ENCODE measurements at places on chromosomes 1 and 21.

GRCh38 chr21:34861258-34861657, 187.8 kb downstream of the RUNX1 start:
- no peak for DNase-seq

DNA sequence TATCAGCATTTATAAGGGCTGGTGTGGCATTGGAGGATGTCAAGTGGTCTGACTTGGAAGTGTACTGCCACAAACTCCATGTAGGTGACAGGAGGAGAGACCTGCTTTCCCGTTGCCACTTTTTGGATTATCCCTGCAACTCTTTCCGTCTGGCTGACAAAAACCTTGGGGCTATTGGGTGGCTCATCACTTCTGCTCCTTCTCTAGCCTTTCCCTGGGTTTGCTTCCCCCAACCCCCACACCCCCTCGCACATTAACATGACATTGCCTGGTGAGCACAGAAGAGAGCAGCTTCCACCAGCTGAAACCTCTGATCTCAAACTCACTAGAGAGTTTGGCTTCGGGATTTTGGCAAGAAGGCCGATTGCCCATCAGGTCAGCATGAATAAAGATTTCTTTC, 39.2 kb downstream of the PROX1 start:
- DNase-seq, result no peak

- no peak for DNase-seq
Measured at GRCh38 chr1:162928141-162928540, 67.2 kb upstream of the CCDC190 start.

DNA sequence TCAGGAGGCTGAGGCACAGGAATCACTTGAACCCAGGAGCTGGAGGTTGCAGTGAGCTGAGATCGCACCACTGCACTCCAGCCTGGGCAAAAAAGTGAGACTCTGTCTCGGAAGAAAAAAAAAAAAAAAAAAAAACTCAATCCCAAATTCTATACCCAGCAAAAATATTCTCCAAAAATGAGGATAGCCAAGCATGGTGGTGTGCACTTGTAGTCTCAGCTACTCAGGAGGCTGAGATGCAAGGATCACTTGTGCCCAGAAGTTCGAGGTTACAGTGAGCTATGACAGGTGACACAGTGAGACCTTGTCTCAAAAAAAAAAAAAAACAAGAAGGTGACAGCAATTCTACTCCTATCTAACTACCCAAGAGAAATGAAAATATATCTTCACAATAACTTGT, 6.4 kb downstream of the TMEM50B start:
- no peak for DNase-seq

- DNase-seq, result no peak
Measured at GRCh38 chr21:38282921-38283320, 26.1 kb downstream of the KCNJ15 start.

DNA sequence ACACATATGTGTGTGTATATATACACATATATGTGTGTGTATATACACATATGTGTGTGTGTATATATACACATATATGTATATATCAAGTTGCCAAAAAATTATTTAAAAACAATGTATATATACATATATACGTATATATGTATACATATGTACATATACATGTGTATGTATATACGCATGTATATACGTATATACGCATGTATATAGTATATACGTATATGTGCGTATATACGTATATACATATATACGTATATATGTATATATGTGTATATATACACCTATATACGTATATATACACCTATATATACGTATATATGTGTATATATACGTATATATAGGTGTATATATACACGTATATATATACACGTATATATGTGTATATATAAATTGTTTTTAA, 57.0 kb upstream of the ZNF644 start:
- no peak for DNase-seq

GRCh38 chr1:185864889-185865517, 130.8 kb downstream of the HMCN1 start:
- no peak for DNase-seq

DNA sequence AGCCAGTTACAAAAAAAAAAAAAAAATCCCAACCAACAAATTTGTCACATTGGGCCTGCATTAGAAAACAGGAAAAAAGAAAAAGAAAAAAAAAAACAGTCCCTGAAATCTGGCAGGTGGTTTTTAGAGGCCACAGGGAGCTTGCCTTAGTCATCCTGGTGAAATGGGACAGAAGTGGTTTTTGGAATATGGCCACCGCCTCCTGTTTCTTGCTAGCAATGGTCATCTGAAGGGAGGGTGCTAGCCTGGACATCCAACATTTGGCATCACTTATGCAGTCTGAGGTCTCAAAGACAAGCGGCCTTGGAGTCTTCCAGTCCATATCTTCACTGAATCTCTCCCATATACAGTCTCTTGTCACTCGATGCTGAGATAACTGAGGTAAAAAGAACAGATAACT, 20.1 kb upstream of the NKAIN1 start:
- no peak for DNase-seq

DNA sequence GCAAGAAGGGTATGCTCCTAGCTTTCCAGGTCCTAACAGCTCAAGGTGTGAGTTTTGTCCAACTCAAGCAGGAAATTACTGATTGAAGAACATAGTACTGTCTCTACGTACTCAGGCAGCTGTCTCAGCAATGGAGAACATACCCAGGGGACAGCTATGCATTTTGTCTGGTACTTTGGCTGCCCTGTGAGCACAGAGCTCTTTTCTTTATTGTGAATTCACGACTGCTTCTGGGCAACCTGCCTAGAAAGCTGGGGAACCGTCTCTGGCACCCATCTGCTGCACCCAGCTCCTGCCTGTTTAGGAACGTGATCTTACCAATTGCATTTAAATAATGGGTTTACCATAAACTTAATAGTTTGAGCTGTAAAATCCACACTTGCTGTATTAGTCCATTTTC, 258.1 kb downstream of the HHAT start:
- no peak for DNase-seq

GRCh38 chr1:232624546-232625281, 5.2 kb downstream of the SIPA1L2 start:
- no peak for DNase-seq

- DNase-seq, result no peak
Measured at GRCh38 chr1:62022382-62022983, 172.2 kb upstream of the L1TD1 start.

- peak; percentile 46 for DNase-seq
Measured at GRCh38 chr1:53572065-53572814, 113.0 kb downstream of the DMRTB1 start.

DNA sequence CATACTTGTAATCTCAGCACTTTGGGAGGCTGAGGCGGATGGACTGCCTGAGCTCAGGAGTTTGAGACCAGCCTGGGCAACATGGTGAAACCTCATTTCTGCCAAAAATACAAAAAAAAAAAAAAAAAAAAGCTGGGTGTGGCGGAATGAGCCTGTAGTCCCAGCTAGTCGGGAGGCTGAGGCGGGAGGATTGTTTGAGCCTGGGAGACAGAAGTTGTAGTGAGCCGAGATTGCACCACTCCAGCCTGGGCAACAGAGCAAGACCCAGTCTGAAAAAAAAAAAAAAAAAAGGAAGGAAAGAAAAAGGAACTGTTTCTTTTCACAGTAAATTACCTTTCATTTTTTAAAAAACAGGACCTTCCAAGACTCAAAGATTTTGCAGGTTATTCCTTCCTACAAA, 29.5 kb downstream of the LIN9 start:
- no peak for DNase-seq

- DNase-seq, result no peak
Measured at GRCh38 chr1:54926970-54927369, 40.0 kb upstream of the DHCR24 start.

GRCh38 chr1:160548960-160549664, 26.1 kb upstream of the SLAMF6 start:
- no peak for DNase-seq

- DNase-seq, result no peak
Measured at GRCh38 chr1:159913451-159914192, 11.7 kb downstream of the TAGLN2 start.

DNA sequence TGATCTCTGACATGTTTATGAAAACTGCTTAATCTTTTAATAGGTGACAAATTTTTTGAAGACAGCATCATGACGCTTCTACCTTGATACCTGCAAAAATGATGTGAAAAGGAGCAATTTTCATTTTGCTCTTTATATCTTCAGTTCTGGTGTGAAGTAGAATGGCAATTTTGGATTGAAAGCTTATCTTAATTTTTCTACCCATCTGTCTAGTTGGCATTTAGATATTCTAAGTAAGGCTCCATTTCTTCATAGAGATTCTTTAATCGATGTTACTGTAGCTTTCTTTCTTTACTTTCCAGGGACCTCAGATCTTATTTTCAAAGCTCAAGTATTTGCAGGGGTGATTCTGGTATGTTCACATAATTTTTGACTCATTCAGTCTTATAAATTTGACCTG, 32.3 kb upstream of the GPR52 start:
- no peak for DNase-seq

DNA sequence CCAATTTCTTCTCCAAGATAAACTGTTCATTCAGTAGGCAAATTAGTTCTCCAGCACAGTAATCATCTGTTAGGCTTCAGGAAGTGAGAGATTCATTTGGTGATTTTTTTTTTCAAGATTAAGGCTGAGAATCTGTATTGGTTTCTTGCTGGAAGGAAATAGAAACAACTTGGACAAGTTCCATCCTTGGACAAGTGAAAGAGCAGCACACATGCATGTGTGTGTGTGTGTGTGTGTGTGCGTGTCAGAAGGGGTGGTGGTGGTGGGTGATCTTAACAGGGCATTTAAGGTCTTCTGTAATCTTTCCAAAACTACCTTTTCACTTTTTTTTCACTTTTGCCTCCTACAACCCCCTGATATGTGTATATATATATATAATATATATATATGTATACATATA, 15.9 kb upstream of the SUCO start:
- no peak for DNase-seq

- no peak for DNase-seq
Measured at GRCh38 chr1:22886211-22886610, 86.5 kb downstream of the LACTBL1 start.

DNA sequence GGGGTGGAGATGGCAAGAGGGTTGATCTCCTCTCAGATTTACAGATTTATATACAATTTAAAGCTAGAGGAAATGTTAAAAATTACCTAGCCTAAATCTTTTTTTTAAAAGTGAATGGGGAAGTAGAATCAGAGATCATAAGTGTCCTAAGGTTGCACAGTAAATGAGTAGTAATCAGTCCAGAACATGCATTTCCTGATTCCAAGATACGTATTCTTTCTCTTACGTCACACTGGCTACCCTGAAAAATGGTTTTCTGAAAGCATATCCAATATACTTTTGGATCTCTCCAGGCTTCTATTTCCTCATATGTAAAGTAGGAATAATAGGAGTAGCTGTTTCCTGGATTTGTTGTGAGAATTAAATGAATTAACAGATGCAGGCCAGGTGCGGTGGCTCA, 11.7 kb downstream of the GADD45A start:
- no peak for DNase-seq

GRCh38 chr1:55584526-55585401, 369.6 kb upstream of the USP24 start:
- DNase-seq, result no peak

DNA sequence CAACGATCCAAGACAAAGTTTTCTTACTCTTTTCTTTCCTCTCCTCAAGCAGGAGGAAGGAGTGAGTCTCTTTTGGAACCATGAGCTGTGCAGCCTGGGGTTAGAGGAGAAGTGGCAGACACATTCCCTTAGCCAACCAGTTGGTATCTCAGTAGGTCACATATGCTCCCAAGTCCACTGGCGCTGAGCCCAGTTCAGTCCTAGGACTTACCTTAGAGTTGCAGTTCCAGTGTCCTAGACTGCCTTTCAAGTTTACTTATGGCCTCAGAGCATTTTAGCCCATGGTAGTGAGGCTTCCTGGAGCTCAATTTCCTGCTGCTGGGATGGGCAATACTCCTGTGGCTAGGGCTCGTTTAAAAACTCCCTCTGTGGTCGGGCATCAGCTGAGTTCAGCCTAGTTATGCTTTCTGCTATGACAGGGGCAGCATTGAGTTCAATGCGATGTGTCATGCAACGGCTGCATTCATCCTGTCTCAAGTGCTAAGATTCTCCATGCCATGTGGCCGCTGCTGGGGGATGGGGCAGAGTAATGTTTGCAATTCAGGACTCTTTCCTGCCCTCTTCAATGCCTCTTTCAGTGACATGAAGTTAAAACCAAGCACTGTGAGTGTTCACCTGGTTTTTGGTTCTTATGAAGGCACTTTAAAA, 103.8 kb downstream of the LRRC7 start:
- no peak for DNase-seq
